H9 (cell line): ENCODE measurements at places on chromosomes 7 and 10. TPM values are rescaled to one million over a fixed set of nuclear protein-coding genes. Genes with fewer than 3 reads are reported as not detected.

The SEPHS1 gene
- total RNA-seq = 366 and 387 TPM in 2 replicates

The HGF gene
- total RNA-seq = 0.04 and 0.15 TPM in 2 replicates

- DNase-seq = no peak
These were observed 387.8 kb downstream of the SEMA3D start for GRCh38 chr7:84799106-84799505.

The PTPN20 gene
- total RNA-seq = not detected in 2 replicates

DNA sequence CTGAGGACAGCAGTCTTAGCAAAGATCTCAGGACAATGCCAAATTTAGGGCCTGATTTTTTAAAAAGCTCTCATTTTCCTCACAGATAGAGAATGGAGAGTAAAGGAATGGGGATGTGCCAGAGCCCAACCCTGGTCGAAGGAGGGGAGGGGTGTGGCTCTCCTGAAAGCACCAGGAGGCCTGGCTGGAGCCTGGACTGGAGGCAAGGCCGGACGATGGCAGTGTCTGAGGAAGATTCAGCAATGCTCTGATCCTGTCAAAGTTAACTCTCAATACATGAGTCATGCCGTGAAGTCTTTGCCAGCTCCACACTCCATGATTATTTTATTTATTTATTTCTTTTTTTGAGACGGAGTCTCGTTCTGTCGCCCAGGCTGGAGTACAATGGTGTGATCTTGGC lies 108.3 kb downstream of the UPF2 start:
- no peak for DNase-seq

DNA sequence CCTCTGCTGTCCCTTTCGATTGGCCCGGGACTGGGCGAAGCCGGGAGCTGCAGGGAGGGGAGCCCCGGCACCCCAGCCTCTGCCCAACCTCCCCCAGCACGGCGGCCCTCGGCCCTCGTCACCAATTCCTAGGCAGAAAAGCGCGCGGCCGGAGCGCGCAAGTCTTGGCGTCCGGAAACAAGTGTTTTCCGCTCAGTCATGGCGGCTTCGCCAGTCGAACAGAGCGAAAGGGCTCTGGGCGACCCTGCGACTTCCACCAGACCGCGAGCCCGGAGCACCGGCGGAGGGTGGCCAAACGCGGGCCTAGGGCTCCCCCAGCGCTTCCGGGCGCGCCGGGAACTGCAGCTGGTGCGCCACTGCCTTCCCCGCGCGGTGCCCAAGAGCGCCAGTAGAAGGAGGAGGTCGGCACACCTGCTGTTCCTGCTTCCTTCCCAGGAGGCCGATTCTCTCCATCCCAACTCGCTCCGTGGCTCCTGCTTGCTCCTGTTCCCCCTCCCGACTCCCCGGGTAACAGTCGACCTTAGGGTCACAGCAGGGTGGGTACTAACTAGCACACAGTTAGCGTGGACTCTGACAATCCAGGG lies 729.9 kb downstream of the ZWINT start:
- DNase-seq = peak; percentile 91

The ADAM22 gene
- 8.6 and 8.7 TPM in 2 replicates for total RNA-seq

DNA sequence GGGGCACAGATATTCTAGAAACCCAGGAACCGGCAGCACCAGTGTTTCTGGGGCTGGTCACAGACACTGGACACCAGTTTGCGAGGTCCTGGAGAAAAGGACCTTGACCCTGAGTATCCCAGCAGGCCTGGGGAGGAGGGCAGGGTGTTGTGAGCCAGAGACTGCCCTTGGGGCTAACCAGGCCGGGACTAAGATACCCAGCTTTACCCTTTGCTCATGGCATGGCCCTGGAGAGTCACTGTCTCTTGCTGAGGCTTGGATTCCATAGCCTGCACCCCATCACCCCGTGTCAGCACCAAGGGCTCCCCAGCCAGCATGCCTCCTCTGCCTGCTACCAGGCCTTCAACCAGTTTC lies 124.4 kb downstream of the COL26A1 start:
- DNase-seq = no peak

DNA sequence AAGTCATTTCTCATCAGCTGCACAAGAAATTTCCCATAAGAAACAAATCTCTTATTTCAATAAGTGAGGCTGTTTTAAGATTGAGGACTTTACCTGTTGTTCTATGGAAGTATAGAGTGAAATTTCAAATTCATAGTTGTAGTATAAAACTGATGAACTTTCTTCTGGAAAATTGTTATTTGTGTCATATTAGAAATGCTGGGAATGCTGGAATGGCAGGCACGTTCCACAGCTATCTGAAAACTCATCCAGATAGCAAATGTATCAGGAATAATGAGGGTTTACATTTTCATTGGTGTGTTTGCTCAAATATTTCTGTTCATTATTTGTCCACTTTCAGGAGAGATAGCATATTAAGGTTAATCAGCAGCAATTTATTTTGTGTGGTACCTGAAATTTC lies 40.8 kb downstream of the CPED1 start:
- no peak for DNase-seq

The GHRHR gene
- total RNA-seq = 5.9 and 7.4 TPM in 2 replicates

GRCh38 chr10:109007514-109007913 lies 915.8 kb downstream of the XPNPEP1 start:
- no peak for DNase-seq

DNA sequence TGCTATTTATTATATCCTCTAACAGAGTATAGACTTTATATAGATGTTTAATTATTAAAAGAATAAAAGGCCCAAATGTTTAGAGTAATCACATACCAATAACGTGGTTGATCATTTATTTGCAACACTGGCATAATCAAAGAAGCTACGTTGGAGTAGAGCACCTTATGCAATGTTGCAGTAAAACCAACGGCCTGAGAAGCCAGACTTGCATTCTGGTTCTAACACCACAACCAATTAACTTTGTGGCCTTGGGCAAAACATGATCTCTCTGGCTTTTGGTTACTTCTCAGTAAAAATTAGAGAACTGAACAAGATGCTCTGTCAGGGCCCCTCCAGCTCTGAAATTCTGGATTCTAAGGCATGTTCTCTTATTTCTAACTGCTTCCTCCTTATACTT lies 476.2 kb downstream of the GRM8 start:
- no peak for DNase-seq

DNA sequence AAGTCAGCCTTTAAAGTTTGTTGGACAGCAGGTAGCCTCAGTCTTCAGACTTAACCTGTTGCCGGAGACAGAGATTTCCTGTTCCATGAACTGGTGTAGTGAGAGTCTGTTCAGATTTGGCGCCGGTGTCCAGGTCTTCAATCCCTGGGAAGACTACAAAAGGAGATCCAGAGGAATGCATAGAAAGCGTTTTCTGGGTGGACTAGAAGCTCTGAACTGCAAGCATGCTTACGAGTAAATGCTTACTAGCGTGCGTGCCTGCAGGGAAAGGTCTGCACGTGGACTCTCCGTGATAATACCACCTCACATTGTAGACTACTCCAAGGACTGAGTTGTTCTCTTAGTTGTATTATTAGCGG lies 878 bp downstream of the GLRX3 start:
- no peak for DNase-seq

GRCh38 chr10:119269737-119270136 lies 62.4 kb downstream of the GRK5 start:
- DNase-seq = no peak

GRCh38 chr7:111865430-111865829 lies 303.1 kb upstream of the IMMP2L start:
- no peak for DNase-seq

- no peak for DNase-seq
These were observed 108.5 kb downstream of the CFTR start for GRCh38 chr7:117588352-117588794.

GRCh38 chr10:792792-793100 lies 103.3 kb upstream of the DIP2C start:
- no peak for DNase-seq

DNA sequence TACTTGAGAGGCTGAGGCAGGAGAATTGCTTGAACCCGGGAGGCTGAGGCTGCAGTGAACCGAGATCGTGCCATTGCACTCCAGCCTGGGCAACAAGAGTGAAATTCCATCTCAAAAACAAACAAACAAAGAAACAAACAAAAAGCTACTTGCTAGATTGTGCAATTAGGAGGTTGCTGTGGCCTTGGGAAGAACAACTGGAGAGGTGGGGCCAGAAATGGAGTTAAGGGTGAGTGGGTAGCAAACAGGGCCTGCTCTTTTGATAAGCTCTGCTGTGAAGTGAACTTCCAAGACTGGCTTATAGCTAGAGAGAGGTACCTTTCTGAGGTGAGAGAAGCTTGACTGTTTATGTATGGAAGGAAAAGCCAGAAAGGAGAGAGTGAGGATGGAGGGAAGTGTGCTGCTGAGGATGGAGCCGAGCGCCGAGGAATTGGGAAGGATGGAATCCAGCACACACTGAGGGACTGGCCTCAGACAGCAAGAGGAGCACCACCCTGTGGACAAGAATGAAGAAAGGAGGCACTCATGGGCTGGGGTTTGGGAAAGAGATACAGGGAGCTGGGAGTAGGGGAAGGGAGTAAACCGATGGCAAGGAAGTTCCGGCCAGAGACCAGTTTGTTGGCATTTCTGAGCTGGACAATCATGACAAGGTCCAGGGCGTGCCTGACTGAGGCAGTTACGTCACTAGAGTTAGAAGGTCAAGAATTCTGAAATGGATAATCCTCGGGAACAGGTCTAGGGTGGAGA lies 7.0 kb upstream of the RPEL1 start:
- peak; percentile 83 for DNase-seq

DNA sequence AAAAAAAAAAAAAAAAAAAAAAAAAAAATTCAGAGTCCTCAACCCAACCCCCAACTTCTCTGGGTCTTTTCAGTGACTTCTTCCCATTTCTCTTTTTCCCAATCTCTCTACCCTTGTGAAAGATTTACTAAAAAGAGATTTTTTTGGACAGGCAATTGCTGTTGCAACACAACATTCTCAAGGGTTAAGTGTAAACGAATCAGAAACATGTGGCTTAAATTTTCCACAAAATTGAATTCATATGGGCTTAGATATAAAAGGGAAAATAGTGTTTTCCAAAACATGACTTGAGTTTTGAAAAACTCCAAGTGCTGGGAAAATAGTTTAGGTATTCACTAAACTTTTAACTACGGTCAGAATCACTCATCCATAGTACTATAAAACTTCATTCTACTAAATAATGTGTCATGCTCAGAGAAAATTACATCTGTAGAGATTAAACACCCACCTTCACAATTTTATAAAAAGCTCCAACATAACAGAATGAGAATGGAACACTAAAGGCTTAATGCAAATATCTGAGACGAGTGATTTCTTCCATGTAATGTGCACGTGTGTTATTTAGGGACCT lies 643.1 kb downstream of the PARD3 start:
- DNase-seq = no peak

- DNase-seq = no peak
These were observed 814.9 kb upstream of the C7orf33 start for GRCh38 chr7:147775516-147776284.

DNA sequence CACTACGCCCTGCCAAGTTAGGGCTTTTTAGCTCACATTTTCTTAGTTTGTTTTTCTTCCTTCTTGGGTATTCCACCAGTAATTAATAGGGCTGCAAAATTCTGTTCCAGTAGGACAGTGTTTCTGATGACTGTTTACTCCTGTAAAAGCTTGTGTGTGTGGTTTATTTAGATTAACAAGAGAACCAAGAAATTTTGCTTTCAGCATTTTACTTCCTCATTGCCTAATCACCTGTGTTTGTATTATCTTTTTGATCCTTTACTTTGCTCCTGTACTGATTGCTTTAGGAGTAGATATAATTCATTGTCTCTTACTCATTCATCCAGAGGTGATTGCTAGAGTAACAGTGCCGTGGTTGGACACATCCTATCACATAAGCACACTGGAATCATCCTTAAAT lies 27.7 kb downstream of the TDRD1 start:
- DNase-seq = no peak

DNA sequence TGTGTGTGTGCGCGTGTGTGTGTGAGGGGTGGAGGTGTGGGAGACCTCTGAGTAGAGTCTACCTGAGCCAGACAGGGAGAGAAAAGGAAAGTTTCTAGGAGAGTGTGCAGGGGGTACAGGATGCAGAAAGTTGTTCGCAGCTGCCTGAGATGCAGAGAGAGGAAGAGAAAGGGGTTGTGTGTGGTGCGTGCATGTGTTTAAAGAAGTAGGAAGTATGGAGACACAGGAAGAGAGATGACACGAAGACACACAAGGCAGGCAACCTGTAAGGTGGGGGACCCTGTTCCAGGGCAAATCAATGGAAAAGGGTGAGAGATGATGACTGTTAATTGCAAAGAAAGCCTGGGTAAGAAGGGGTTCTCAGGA lies 52.2 kb downstream of the C10orf105 start:
- DNase-seq = no peak

DNA sequence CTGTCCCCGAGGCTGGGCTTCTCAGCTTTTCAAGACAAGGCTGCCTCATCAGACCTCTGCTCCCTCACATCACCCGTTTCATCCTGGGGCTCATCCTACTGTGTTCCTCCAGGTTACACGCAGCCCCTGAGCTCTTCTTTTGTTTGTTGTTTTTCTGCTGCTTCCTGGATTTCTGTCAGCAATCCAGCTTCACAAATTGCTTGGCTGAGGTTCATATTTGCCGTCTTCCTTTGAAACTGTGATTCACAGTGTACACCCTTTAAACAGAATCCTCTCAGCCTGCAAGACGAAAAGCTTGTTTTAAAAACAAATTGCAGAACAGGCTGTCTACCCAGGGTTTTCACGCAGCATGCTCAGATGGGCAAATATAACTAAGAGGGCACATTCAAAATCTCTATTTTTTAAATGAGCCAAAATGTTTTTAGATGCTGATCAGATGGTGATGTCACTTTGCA lies 39.1 kb upstream of the PARD3 start:
- no peak for DNase-seq

- DNase-seq = no peak
These were observed 3.3 kb upstream of the STN1 start for GRCh38 chr10:103921248-103921647.

DNA sequence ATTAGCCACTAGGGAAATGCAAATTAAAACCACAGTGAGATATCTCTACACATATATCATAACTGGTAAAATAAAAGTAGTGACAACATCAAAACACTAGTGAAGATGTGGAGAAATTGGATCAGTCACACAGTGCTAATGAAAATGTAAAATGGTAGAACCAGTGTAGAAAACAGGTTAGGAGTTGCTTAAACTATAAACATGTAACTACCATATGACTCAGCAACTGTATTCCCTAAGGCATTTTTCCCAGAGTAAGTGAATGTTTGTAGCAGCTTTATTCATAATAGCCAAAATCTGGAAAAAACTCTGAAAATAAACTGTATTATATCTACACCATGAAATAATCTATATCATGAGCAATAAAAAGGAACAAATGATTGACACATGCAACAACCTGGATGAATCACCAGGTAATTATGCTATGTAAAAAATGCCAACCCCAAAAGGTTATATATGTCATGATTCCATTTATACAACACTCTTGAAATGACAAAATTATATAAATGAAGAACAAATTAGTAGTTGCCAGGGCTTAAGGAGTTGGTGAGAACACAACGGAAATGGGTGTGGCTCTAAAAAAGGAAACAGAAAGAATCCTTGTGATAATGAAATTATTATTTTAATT lies 22.8 kb downstream of the SLC25A40 start:
- DNase-seq = no peak

DNA sequence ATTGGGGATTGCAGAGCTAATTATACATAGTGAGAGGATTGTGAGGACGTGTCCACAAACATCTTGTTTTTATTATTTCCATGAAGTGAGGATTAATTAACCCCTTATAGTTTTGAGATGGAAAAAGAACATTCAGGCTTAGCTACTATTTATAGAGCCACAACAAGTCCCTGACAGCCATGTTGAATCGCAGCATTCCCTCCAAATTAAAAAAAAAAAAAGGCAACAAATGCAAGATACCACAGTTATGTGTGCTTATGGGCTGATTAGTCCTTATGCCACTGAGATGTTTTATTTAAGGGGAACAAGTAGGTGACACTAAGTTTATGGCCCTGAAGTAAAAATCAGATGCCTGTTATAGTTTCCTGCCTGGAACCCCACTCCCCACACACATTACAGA lies 350.3 kb downstream of the GPAM start:
- no peak for DNase-seq

The CHRM2 gene
- not detected in 2 replicates for total RNA-seq
